ENCODE measurements at places on chromosomes 7 and 10. TPM values are rescaled to one million over a fixed set of nuclear protein-coding genes. Genes with fewer than 3 reads are reported as not detected.

The OR2A12 gene
- not detected for total RNA-seq

The ZPBP gene
- not detected for total RNA-seq

The KIF11 gene
- 0.44 TPM for total RNA-seq

The MYOF gene
- total RNA-seq, result 74.3 TPM

The DRGX gene
- total RNA-seq, result not detected

The ITGA8 gene
- total RNA-seq, result 2.2 TPM

DNA sequence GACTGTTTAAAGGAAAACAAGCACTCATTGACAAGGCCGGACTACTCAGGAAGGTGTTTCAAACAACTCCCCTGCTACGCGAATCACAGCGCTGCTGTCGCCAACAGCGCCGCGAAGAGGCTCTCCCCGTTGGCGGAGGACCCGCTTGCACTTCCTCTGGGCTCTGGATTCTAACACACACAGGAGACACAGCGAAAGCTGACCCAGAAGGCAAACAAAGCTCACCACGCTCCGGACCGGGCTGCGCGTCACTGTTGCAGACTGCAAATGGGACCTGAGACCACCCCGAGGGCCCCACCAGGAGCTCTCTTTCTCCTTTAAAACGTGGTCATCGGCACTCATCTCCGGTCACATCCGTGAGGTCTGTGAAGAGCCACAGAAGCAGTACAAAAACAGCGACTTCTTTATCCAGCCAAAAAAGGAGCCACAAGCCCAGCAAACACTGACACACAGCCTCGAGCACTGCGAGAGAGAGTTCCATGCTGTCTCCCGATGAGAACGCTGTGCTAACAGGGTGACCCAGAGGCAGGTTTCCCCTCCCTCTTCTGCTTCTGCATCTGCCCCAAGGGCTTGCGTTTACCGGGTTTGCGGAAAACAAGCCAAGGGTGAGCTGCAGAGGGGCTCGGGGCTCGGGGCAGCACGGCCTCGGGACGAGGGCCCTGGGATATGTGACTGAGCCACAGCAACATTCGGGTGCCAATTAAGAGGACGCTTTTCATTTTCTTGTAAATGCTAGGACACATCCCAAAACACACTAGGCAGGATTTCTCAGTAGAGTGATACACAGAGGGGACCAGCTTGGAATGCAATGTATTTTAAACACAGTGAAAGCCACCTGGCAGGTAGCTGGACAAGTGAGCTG is 41.3 kb downstream of the AMZ1 start:
- no peak for DNase-seq

DNA sequence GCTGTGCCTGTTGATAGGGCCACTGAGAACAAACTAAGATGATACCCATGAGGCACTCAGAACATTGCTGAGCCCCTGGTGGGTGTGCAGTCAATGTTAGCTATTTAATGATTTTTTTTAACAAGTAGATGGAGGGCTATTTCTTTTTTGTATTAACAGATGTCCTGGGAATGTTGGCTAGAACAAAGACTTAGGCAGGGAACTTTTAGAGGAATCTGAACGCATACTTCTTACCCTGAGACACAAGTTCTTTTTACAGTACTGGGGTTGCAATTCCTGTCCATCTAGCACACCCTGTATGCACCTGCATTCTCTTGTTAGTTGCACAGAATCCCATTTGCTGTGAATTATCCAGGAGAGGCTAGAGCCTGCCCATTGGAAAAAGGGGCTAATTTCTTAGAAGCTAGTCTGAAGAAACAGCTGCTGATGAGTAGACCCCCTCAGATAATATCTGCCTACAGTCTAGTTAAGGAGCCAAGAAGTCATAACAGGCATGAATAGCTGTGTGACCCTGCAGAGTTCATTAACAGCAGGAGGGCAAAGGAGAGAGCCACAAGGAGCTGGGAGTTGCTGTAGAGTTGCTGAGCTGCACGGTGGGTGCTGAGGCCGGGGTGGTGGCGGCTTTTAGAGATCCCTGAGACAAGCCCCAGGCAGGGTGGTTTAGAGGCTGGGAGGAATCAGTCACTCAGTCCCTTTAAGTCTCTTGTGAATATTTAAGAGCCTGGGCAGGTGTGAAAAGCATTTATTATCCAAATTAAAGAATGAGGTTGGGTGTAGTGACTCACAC is 103.7 kb upstream of the FZD8 start:
- no peak for DNase-seq

DNA sequence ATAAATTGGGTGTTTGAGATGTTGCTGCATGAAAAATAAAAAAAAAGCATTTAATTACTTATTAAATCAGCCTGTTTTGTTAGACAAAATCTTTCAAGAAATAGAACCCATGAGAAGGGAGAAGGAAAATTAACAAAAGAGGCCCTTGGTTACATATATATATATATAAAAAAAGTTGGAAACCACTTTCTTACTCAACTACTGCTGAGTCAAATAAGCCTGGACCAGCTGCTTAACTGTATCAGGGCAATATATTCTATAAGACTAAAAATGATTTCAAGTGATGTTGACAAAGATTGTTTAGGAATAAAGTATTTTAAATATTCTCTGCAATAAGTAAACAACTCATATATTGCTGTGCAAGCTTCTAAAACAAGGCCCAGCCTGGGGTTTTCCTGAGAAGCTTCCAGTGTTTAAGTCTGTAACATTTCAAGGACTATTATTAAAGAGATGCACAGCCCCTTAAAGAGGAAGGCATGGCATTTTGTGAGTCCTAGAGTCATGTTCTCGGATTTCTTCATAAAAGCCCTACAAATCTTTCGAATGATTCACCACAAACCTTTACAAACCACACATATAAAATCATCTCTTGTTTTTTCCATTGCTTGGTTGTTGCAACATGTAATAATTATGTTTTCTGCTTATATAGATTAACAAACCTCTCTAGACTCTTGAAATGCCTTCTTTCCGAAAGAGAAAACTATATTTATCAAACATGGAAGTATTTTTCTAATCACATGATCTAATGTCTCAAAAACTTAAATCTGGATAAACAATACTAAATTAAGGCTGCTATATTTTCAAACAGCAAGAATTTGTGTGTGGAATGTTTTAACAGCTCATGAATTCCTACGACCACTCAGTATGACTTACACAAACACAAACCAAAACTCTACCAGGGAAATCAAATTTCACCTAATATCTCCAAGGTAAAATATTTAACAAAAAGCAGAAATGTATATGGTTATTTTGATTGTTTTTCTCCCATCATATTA is 14.3 kb downstream of the JAZF1 start:
- no peak for DNase-seq

DNA sequence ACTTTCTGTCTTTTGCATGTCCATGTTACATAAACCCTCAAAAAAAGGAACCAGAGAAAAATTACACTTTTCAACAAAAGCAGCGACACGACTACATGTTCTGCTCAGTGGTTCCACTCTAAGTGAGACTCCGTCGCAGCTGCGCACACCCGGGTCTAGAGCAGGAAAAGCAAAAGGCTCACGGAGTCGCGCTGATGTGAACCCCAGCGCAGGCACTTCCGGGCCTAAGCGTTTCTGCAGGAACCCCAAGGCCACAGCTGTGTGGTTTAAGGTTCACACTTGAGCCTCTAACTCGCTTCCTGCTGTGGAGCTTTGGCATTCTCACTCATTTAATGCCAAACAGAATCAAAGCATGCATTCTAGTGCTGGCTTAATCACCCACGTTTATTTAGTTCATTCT is 240.3 kb downstream of the DNAJB6 start:
- no peak for DNase-seq

- no peak for DNase-seq
These were observed 183.1 kb downstream of the NRP1 start for GRCh38 chr10:33151344-33151864.

DNA sequence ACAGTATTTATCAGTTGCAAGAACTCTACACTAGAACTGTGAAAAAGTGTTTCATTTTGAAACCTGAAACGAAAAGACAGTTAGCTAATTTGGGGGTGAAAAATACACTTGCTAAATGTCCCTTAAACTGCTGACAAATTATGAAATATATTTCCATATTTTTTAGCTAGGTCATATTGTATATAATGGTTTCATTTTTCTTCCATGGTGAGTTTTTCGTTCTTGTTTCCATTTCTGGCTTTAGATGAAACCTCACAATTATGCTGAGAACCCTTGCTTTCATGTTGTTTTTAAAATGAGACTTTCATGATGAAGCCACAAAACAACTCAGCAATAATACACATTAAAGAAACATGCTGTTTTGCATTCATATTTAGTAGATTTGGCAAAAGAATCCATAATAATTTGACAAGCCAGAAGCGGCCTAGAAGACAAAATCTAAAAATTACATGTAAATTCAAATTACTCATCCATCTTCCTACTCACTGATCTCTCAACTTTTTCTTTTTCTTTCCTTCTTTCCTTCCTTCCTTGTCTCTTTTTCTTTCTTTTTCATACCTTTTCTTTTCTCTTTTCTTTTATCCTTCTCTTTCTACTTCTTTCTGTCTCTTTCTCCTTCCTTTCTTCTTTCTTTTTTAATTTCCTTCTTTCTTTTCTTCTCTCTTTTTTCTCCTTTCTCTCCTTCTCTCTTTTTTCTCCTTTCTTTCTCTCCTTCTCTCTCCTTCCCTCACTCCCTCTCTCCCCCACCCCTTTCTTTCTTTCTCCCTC is 46.5 kb upstream of the ITGB8 start:
- DNase-seq, result no peak
